Jurkat, Clone E6-1 (cell line): ENCODE measurements at places on chromosomes 2 and 18.

- DNase-seq, result no peak
These were observed 63.2 kb downstream of the POLE4 start for GRCh38 chr2:75021672-75022071.

- peak; percentile 14 for DNase-seq
These were observed 84.2 kb upstream of the GPC1 start for GRCh38 chr2:240351088-240351741.

GRCh38 chr2:238709325-238710025, 138.4 kb upstream of the TWIST2 start:
- no peak for DNase-seq

DNA sequence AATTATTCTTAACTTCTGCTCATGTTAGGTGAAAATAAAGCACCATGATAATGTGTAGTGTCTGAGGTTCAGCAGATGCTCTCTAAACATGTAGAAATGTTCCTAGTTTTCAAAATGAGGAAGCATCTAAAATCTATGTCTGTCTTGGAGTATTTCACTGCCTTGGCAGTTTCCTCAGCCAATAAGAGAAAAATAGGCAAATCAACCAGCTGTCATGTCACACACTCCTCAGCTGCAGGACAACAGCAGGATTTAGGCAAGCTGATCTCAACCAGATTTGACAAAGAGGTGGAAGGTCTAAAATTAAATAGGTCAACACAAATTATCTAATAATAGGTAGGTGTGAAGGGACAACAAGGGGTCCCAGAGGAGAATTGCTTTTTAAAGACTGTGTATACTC, 164.1 kb upstream of the BOD1L2 start:
- DNase-seq, result no peak

DNA sequence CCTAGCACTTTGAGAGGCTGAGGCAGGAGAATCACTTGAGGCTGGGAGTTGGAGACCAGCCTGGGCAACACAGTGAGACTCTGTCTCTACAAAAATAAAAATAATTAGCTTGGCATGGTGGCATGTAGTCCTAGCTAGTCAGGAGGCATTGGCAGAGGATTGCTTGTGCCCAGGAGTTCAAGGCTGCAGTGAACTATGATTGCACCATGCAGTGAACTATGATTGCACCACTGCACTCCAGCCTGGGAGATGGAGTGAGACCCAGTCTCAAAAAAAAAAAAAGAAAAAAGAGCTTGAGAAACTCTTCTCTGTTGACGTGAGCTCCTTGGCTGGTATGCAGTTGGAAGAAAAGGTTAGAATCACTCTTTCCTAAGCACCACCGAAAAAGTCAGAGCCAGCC, 125.1 kb upstream of the TNP1 start:
- no peak for DNase-seq

DNA sequence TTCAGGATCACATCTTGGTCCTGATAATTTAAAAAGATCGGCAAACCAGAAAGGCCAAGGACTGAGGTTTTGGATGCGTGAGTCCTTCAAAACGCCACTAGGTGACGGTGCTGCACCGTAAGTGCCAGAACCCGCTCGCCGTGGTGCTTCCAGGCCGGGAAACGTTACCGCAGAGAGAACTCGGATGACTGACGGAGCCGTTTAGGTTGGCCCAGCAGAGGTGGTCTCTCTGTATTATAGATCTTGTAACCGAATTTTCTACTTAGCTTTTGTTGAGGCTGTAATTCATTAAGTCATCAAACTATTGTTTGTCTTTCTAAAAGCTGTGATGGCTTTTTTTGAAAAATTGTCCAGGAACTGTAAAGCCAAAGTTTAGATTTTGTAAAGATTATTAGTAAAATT, 39.8 kb upstream of the ADCYAP1 start:
- DNase-seq, result peak; percentile 82
